Fibroblast of skin of right quadriceps (primary cell): ENCODE measurements at places on chromosomes 7 and 10.
A peak's percentile ranks its signal among the peaks of the same experiment; 100 is the strongest.

- DNase-seq: peak; percentile 28
Measured at GRCh38 chr7:40733578-40733977, 598.8 kb downstream of the SUGCT start.

GRCh38 chr7:83201355-83201754, 38.7 kb upstream of the PCLO start:
- DNase-seq: no peak

DNA sequence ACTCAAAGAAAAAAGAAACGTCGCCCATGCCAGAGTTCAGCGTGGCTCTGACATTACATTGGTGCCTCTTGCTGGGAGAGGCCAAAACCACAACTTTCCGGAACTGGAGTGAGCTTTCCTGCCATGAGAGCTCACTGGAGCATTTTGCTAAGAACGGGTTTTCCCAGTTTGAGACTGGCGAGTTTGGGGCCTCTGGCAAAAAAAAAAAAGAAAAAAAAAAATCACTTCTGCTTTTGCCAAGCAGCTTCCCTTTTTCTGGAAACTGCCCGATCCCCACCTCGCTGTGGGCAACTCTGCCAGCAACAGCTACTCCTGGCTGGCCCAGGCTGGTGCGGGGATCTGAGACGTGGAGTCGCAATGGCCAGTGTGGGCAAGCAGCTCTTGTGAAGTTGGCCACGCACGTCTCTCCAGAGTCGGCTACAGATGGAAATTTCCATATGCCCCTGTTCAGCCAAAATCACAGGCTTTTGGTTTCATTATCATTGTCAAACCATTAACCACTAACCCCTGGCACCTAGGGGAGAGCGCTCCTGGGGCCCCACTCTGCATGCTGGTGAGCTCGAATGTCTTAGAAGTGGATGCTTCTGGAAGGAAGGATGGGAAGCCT, 25.7 kb downstream of the PRKAG2 start:
- no peak for DNase-seq

DNA sequence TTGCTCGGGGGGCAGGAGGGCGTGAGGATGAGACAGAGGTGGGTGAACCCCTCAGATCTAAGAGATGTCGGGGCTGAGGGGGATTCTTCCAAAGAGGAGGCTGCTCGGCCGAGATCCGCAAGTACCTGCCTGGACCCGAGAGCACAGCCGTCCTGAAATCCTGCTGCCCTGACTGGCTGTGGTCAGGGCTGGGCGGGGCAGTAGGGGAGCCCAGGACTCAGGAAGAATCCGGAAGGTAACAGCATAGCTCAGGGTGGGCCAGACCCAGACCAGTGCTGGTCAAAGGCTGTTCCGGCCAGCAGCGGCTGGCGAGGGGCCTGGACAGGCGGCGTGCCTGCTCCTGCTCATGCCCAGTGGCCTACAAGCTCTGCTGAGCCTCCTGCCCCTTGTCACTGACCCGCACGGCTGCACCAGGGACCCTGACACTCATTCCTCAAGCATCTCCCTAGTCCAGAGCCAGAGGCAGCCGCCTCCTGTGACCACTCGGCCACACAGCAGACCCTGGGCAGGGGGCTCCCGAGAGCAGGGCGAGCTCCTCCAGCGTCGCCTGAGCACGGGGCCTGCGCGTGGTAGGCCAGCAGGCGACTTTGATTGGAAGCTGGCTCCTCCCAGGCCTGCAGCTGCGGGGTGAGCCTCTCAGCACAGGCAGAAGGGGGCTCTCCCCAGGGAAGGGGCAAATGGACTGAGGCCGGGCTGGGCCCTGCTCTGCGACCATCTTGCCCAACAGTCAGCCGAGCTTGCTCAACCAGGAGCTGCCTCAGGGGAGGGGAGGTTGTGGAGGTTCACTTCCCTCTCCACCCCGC, 3.1 kb upstream of the ADAP1 start:
- DNase-seq: no peak

DNA sequence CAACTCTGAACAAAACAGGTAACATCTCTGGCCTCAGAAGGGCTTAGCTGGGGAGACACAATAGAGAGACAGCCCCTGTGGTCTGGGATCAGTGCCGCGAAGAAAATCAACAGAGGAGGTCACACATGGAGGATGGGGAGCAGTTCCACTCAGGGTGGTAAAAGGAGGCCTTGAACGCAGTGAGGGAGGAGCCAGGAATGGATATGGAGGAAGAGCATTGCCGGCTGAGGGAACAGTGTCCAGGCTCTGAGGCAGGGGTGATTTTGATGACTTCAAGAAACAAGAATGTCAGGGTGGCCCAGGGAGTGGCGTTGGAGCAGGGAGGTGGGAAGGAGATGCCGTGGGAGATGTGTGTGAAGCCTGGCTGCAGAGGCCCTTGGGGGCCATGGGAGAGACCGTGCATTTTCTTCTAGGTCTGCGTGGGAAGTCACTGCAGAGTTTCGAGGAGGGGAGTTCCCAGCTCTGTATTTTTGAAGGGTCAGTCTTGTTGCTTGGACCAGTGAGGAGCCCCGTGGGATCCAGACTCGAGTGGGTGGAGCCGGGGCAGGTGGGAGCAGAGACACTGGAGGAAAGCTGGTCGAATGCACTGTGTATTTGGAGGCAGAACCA, 35.7 kb upstream of the SH2D4B start:
- DNase-seq: no peak

GRCh38 chr7:3914051-3914775, 613.2 kb downstream of the SDK1 start:
- no peak for DNase-seq

GRCh38 chr7:36690514-36691187, 33.6 kb downstream of the AOAH start:
- DNase-seq: no peak

- DNase-seq: no peak
Measured at GRCh38 chr7:67450171-67450570, 453.5 kb downstream of the TYW1 start.

DNA sequence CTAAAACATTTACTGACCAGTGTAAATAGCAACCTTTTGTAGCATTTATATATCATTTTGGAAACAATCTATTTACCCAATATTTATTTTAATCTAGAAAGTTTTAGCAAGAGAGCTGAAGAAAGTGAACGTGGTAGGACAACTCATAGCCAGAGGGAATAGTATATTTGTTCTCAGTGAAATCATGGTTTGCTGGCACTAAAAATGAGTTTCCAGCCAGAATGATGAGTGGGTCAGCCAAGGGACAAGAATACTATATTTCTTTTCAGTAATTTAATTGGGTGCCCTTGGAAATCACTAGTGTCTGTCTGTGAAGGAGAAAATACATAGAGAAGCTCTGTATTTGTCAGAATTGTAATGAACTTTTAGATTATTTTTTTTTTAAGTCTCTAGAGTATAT, 74.9 kb downstream of the MINPP1 start:
- DNase-seq: no peak

DNA sequence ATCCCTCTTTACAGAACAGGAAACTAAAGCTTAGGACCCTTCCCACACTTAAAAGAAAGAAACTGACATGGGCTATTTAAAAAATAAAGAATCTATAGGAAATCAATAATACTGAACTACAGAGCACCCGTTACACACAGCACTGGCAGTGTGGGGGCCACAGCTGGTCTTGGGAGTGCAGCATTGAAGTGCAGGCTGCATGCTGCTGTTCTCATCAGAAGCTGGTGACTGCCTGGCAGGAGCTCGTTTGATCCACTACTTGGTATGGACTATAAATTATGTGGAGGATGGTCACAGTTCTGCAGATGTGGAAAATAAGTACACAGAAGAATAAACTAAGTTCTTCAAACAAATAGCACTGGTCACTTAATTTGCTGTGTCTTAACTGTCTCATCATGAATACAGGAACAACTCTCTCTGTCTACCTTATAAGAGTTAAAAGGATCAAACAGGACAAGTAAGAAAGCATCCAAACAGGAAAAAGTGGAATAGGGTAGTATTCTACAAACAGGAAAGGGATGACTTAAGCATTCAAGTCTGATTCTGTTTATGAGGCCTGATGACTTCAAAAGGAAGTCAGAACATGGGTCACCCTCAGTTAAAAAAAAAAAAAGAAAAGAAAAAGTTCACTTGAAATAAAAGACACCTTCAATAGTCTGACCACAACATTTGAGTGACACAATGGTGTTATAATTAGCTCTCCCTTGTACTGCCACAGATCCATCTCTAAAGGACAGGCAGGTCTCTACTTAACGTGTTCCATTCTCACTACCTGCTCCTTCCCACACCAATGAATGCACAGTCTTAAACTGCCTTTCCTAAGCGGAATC, 21.0 kb downstream of the DOCK4 start:
- DNase-seq: no peak

DNA sequence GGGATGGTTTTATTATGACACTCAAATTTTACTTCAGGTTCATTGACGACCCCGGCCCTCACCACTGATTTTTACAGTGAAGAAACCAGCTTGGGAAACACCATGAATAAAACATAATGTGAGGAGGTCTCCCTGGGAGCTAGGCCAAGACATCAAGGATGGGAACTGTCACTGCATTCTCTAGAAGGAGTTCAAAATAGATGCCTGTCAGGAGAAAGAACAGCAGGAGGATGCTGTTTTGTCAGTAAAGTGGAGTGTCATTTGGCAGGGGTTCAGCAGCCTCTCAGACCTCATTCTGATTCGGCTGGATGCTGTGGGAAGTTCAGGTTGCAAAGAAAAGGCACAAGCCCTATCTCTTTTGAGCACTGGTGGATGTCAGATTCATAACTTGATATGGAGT, 360.3 kb upstream of the C7orf33 start:
- no peak for DNase-seq

DNA sequence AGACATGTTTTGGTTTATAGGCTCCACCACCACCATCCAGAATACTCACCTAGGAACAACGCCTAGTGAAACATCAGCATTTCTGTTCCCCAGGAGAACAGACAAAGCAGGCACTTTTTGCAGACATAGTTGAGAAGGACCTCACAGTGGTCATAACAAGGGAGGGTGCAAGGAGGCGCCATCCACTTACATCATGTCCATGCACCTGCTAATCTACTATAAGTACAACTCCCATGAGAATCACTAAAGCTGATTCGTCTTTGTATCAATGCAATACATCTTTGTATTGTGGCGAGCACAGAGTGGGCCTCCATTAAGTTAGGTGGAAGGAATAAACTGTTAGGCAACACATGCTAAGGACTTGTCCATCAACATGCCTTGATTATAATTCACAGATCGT, 207.1 kb downstream of the KCNMA1 start:
- no peak for DNase-seq

DNA sequence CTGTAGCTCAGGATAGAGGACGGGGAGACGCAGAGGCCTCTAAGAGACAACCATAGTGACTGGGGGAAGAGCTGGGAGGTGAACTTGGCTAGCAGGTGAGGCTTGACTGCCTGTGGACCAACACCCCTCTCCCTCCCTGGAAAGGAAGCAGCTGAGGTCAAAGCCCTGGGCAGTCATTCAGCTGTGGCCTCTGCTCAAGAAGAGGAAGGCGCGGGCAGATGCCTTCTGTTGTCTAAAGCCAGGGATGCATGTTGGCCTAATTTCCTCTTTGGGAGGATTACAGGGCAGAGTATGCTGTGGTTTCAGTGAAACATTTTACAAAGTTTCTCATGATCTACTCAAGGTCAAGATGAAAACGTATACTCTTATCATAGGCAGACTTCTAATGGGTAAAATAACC, 327.1 kb downstream of the PRPF18 start:
- no peak for DNase-seq

GRCh38 chr10:69728335-69728870, 73.3 kb upstream of the COL13A1 start:
- DNase-seq: peak; percentile 51

DNA sequence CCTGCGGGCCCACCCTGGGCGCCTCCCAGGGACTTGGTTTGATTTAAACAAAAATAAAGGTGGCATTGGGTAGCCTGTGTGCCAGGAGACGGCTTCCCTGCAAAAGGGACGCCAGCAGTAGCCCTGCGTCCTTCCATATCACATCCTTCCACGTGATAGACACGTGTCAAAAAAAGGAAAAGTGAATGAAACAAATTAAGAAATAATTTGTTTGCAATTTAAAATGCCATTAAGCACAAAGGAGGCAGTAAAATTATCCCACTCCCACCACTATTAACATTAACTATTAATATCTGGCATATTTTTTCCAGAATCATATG, 7.6 kb downstream of the TACR2 start:
- DNase-seq: no peak

DNA sequence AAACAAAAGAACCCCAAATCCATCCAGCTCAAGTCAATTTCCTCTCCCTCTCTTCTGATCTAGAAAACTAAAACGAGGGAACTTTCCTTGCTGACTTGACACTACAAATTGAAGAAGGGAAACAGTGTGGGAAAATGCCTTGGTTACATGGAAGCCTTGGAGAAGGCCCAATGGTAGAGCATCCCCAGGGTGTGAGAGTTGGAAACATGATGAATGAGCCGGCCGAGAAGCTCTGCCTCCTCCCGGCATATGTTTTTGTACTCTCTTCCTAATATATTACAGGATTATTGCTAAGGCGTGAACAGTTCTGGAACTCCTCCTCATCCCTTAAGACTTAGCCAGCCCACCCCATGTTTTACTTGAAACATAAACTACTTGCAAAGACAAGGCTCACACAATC, 618.2 kb upstream of the MGMT start:
- no peak for DNase-seq

- DNase-seq: peak; percentile 58
Measured at GRCh38 chr10:51706225-51706624, 6.8 kb upstream of the CSTF2T start.

- DNase-seq: no peak
Measured at GRCh38 chr10:83926606-83927005, 212.7 kb upstream of the GHITM start.

DNA sequence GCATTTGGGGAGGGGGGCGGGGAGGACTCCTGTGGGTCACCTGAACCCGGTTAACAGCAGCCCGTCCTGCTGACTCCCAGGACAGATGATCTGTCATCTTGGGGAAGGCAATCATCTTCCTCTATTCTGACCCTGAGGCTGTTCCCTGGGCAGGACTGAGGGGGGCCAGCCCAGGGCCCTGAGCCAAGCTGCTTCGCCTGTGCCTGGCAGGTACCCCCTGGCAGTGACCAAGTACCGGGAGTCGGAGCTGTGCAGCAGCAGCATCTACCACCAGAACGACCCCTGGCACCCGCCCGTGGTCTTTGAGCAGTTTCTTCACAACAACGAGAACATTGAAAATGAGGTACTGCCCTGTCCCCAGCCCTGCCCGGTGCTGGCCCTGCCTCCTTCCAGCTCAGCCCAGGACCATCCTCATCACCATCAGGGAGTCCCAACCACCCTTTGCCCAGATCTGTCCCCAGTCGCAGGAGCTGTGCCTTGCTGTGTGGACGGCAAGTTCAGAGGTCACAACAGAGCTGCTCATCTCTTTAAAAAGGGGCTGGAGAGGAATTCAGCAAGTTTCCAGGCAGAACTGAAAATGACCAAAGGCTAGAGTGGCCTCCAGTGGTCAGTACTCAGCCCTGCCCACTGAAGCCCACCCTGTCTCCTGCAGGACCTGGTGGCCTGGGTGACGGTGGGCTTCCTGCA, 8.1 kb downstream of the AOC1 start:
- no peak for DNase-seq
